Activated T-helper 17 cell treated with anti-CD3 and anti-CD28 coated beads, Interleukin-2, amount 50 U/mL, for 72 hours (primary cell): ENCODE measurements at places on chromosomes 4 and X.
A peak's percentile ranks its signal among the peaks of the same experiment; 100 is the strongest.

DNA sequence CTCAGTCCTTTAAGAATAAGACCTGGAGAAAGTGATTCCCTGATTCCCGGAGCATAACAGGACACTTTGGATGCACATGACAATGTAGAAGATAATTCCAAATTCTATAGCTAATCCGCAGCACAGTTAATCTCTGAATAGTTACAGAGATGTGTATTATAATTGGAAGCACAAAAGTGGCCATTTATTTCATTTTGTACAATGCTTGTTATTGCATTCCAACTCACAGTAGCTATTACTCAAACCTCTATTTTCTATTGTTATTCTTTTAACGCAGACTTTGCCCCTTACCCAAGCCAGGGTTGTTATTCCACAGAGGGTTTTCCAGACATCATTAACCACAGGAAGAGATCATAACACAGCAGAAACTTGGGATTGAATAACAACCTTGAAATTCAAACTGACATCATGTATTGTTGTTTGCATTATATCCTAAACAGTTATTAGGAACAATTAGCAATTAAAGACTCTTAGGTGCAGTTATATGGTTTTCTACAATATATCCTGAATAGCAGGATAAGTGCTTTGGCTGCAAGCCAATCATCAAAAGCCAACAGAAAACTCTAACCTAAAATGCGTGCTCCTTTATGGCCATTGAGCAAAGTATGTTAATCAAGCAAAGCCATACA lies 984.0 kb upstream of the TENM3 start:
- no peak for ATAC-seq

GRCh38 chr4:109302361-109303139 lies at the start of gene COL25A1:
TSS of gene COL25A1 (minus strand) at chr4:109302658.
- ATAC-seq: peak; percentile 45

DNA sequence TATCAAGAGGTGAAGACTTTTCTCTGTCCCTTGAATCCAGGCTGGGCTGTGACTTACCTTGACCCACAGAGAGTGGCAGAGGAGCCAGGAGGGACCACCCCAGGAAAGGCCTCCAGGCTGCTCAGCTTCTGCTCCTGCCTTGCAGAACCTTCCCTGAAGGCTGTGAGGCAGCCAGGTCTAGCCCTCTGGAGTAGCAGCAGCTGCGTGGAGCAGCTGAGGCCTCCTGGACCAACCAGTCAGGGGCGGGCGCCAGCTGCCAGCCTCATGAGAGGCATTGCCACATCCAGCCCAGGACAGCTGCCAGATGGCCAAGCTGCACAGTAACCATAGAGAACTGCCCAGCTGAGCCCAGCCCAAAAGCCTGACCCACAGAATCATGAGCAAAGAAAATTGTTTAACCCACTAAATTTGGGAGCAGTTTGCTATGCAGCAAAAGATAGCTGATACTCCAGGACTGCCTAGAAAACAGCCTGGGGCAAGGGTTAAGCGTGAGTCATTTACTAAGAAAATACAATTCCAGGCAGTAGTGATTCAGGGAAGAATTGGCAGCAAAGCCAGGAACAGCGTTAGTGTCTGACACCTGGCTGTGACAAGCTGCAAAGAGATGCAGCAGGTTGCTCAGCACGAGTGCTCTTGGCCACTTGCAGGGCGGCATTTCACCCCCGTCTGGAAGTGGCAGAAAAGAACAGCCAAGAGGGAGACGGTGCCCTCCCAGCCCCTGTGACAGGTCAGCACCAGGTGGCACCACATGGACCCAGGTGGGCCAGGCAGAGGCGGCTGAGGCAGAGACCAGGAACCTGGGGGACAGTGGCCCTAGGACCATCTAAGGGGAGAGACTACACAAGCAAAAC lies 14.7 kb upstream of the PDE6B start:
- ATAC-seq: no peak

- ATAC-seq: no peak
Observed at GRCh38 chr4:125808022-125808421, 493.3 kb downstream of the FAT4 start.

GRCh38 chr4:8785656-8786142 lies 85.9 kb downstream of the HMX1 start:
- no peak for ATAC-seq

- ATAC-seq: no peak
Observed at GRCh38 chr4:118360106-118360505, 7.3 kb upstream of the PRSS12 start.

- no peak for ATAC-seq
Observed at GRCh38 chr4:29153642-29154041, 1566.5 kb upstream of the PCDH7 start.

GRCh38 chrX:67693928-67694327 lies 150.1 kb downstream of the AR start:
- peak; percentile 26 for ATAC-seq

DNA sequence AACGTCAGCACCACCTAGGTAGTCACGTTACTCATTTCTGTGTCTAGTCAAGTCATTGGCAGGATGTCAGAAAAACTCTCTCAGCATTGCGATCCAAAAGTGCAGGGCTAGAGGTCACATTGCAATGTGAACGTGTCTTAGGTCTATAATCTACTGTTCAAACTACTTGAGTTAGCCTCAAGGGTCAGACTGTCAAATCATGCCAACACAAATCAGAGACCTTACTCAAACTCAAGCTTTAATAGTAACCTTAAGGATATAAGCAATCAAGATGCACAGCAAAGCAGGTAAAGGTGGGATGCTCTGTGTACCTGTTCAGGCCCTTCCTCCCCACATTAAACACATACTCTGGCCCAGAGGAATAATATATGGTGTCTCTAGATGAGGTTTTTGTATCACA lies 114.4 kb upstream of the NOCT start:
- ATAC-seq: no peak

- ATAC-seq: peak; percentile 60
Observed at GRCh38 chrX:37712458-37712857, 26.9 kb downstream of the XK start.

DNA sequence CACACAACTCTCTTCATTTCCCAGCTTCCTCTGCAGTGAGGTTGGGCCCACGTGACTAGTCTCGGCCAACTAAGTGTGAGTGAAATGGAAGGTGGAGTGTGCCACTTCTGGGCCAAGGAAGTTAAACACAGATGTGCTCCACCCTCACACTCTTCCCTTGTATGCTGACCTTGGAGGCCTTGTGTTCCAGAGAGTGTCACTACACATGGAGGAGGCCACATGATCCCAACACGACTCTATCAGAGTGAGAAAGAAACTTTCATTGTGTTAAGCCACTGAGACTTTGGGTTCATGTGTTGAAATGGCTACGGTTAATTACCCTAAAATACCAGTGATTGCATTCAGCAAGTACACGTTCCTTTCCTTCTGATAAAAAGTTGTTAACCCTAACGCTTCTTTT lies 55.1 kb downstream of the TBC1D9 start:
- ATAC-seq: no peak

DNA sequence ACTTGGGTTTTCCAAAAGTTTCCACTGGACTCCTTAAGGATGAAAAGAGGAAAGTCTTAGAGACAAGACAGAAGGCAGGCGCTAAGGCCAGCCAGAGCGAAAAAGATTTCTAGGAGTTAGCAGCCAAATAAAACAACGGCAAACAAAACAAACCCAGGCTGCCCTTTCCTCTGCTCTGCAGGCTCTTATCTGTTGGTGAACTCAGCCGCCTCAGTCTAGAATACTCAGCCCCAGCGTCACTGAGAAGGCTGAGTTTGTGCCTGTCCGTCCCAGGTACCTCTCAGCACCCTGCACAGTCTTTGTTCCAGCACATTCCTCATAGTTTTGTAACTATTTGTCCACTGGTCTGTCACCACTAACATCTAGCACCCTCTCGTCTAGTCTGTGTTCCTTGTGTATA lies 75.6 kb upstream of the FAM9C start:
- no peak for ATAC-seq

GRCh38 chr4:1784789-1785591 lies 8.1 kb upstream of the FGFR3 start:
- no peak for ATAC-seq

DNA sequence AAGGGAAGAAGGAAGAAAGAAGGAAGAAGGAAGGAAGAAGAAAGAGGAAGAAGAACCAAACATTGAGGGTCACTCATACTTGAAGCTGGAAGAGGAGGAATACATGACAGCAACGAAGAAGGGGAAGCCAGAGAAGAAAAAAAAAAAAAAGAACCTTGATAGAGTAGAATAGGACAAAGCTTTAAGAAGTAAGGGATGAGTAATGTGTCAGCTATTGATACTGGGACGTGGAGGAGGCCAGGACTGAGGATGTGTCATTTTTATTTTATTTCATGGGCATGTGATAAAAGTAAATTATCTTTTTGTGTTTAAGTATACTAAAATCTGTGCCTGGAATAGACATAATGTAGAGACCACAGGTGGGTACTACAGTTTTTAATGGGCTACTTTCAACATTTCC lies 6.4 kb downstream of the EDA2R start:
- ATAC-seq: no peak

DNA sequence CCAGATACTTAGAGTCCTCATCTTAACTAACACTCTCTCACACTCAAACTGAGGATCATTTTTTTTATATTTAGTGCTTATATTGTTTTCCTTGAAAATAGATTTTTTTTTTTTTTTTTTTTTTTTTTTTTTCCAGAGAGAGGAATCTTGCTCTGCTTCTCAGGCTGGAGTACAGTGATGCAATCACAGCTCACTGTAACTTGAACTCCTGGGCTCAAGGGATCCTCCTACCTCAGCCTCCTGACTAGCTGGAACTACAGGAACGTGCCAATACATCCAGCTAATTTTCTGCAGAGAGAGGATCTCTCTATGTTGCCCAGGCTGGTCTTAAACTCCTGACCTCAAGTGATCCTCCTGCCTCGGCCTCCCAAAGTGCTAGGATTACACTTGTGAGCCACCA lies 650.3 kb upstream of the ATOH1 start:
- no peak for ATAC-seq

DNA sequence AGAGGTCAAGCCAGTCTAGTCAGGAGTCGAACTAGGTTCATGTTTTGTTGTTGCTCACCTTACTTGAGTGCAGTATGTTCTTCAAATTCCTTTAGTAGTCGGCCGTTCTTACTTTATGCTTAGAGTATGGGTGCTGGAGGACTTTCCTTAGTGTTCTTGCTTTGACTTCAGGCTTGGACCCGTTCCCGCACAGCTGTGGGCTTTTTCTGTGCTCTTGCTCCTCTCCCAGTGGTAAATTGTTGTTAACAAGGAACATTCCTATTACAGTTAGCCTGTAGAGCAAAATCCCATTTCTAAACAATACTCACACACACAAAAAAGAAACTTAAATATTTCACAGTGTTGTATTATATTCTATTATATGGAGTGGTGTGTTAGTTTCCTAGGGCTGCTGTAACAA lies 113.5 kb downstream of the RAP1GDS1 start:
- no peak for ATAC-seq
